Amniotic stem cell (primary cell): ENCODE measurements at places on chromosomes 5 and 9.
A peak's percentile ranks its signal among the peaks of the same experiment; 100 is the strongest.

DNA sequence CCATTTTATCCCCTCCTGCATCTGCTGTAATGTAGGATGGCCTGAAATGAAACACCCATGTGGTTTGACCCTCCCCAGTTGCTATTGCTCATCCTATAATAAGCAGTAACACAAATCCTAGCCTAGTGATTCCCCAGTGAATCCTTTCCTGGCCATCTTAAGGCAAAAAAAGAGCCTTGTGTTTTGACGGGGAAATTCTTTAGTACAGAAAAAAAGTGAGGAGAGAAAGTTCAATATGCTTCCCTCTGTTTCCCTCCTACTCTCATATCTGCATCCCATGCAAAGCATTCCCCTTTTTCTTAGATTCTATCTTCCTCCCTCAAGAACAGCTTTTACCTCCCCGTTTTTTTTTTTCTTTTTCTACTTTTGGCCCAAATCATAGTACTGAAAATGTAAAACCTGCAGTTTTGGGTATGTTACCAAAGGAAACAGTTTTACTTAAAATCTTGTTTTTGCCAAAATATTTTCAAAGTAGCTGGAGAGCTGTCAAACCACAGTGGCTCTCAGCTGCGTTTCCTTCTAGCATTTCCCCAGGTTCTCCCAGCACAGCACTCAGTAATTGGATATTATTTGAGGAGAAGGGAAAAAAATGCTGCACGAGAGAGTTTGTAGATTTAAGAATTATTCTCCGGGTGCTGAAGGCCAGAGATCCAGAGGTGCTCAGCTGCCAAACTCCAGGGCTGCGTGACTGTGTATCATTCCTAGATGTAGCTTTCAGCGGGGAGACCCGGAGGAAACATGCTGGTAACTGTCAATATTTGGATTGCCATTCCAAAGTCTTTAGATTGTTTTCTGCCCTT is 321.4 kb downstream of the NPR3 start:
- DNase-seq, result peak; percentile 19

GRCh38 chr5:148312153-148312552 is at the start of gene SPINK7:
TSS of gene SPINK7 (plus strand) at chr5:148312423. CDS start at chr5:148312484, 61 bp downstream.
- no peak for DNase-seq

DNA sequence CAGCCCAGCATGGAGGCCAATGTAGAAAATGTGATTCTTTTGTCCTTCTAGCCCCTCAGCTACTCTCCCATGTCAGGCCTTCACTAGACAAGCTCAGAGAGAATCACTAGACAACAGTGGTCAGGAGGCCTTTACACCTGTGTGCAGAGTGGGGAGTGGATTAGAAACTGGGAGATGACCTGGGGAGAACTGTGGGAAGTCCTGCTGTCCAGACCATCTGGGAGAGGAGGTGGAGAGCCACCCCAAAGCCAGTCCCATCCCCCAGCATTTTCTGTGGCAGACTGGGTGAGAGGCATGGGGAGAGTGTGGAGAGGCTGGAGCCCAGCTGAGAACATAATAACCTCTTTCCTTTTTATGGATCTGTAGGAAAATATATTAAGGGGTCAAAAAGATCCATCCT is 452.0 kb upstream of the DMAC1 start:
- DNase-seq, result no peak

DNA sequence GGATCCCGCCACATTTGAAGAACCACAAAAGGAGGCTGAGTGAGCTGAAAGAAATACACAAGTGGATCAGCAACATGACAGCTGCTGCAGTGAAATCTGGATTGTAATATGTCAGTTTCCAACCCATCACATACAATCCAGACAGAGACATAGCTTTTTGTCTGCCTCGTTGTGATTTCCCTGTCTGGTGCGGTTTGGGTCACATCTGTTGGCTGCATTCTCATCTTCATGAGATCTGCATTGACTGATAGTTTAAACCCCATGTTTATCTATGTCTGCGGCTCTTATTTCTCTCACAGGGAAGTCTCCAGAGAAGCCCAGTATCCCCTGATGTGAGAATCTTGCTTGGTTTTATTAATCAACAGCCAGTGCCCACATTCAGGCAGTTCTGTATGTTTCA is 403.1 kb upstream of the ZNF608 start:
- DNase-seq, result no peak

DNA sequence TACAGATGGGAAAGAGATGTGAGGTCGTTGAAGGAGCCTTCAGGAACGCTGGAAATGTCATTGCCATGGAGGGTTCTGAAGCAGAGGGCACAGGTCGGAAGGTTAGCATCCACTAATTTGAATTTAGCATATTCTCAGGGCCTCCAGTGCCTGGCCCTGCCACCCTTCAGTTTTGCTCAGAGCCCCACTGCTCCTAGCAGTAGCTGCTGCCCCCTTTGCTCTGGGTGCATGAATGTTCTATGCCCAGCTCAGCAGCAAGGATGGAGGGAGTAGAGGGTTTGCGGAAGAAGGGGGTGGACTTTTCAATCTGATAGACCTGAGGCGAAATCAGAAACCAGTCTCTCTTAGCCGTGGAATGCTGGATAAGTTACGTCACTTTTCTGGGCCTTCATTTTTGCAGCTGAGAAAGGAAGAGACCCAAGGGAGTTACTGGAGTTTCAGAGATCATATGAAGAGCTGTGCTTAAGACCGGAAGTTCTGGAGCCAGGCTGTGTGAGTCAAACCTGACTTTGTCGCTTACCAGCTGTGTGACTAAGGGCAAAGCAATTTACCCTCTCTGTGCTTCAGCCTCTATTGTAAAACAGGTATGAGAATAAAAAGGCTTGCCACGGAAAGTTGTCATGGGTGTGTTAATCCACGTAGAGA is 133.2 kb upstream of the PANK3 start:
- DNase-seq, result peak; percentile 91

DNA sequence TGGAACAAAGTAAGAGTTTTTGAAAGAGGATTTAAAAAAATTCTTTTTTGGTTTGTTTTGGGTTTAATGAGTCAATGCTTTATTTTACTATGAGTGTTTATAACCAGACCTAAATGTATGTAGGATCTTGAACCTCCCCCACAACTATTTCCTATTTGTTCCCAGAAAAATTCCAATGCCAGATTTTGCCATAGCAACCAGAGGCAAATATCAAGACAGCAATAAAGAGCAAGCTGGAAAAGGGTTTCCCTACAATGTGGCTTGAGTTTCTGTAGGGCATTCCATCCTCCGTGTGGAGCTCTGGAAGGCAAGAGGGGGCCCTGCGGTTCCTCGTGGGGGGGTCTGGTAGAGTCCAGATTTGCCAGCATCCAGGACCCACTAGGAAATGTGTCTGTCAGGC is 27.8 kb upstream of the GDNF start:
- DNase-seq, result no peak

GRCh38 chr9:27090231-27090630 is 18.8 kb upstream of the TEK start:
- DNase-seq, result no peak

GRCh38 chr9:38226491-38226951 is 157.5 kb upstream of the SHB start:
- DNase-seq, result no peak

- DNase-seq, result peak; percentile 52
These were observed 389.2 kb downstream of the MAT2B start for GRCh38 chr5:163894645-163895044.

GRCh38 chr9:79111653-79112052 is 460.1 kb upstream of the TLE4 start:
- DNase-seq, result no peak

DNA sequence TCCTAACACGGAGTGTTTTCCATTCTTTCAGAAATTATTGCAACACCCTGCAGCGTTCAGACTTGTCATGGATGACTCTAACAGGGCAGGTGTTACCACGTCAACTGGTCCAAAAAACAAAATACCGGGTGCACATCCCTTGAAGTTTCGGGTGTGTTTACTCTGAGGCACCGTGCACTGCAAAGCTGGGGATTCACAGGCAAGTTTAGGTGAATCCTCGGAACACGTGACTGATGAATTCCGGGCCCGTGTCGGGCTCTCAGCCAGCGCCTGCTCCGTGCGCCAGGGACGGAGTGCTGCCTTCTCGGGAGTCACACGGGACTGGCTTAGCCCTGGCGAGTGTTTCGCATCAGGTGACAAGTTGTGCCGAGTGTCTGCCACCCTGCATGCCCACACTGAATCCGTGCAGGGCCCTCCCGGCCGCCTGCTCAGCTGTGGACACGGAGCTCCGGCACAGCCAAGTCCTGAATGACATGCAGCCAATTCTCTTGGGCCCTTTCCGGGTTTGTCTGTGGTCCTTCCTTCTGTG is 66.0 kb upstream of the IRX4 start:
- no peak for DNase-seq

DNA sequence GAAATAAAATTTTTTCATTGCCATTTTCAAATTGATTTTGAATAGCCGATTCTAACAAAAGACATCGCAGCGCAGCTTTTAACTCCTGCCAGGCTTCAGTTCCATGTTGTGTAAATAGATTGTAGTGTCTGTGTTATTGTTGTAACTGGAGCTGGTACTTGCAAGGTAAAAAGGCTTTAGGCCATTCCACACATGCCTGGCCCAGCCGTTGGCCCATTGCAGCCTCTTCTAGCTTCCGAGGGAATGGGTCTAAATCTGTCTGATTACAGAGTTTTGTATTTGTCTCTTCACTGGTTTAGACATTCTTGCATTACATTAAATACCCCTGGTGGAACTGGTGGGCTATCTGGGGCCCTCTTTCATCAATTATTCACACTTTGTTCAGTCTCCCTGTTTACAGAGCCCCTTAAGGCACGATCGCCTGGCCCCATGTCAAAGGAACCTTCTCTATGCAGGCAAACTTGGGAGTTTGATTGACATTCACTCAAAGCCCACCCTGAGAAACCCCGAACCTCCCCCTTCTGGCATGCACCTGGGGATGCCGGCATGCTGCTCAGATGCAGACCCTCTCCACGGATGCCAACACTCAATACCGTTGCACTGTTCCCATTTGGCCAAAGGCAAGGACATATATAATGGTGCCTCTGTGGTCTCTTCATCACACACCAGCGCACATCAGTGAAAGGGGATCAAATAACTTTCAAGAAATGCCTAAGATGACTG is 281.7 kb upstream of the IRX2 start:
- no peak for DNase-seq

DNA sequence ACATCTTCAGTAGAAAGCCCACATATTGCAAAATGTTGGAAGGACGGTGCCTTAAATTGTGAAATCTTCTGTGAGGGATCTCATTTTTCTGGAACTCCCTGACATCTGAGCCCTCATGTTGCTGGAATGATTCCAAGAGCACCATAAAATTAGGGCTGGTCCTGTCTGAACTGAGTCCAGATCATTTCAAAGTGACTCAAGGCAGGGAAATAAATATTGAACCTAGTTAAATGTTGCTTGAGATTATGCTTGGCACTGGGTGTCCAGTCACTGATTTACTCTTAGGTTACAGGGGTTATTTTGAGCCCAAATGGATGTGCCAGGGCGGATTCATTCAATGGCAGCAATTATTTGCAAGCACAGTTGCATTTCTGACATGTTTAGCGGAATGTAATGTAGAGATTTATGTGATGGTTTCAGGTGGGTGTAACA is 437.0 kb downstream of the PIK3R1 start:
- DNase-seq, result no peak

GRCh38 chr9:7783635-7784063 is 15.9 kb downstream of the DMAC1 start:
- no peak for DNase-seq

DNA sequence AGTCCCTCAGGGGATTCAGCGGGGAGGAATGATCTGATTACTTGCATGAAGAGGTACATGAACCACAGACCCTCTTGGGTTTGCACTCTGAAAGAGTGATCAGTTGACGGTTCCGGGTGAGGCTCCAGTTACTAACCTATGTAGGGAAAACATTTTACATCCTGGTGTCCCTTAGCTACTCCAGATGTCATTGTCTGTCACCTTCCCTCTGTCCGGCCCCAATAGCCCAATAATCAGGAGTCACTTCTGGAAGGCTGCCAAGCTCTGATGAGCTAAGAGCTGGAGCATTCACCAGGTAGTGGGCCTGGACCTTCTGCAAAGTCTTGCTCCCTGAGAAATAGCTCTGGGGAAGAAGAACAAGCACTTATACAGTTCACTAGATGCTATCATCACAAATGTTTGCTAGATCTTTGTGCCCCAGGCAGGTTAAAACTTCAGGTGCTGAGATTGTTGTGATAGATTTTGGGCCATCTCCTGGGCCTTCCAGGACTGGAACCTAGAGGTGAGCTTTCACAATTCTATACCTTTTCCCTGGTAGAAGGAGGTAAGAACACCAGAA is 64.5 kb downstream of the ENTREP1 start:
- no peak for DNase-seq

DNA sequence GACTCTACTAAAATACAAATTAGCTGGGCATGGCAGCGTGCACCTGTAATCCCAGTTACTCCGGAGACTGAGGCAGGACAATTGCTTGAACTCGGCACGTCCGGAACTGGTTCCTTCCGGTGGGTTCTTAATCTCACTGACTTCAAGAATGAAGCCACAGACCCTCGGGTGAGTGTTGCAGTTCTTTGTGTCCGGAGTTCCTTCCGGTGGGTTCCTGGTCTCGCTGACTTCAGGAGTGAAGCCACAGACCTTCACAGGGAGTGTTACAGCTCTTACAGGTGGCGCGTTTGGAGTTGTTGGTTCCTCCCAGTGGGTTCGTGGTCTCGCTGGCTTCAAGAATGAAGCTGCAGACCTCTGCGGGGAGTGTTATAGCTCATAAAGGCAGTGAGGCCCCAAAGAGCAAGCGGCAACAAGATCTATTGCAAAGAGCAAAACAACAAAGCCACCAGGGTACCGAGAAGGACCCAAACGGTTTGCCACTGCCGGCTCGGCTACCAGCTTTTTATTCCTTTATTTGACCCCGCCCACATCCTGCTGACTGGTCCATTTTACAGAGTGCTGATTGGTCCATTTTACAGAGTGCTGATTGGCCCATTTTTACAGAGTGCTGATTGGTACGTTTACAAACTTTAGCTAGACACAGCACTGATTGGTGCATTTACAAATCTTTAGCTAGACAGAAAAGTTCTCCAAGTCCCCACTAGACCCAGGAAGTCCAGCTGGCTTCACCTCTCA is 28.6 kb upstream of the SLC6A19 start:
- no peak for DNase-seq

DNA sequence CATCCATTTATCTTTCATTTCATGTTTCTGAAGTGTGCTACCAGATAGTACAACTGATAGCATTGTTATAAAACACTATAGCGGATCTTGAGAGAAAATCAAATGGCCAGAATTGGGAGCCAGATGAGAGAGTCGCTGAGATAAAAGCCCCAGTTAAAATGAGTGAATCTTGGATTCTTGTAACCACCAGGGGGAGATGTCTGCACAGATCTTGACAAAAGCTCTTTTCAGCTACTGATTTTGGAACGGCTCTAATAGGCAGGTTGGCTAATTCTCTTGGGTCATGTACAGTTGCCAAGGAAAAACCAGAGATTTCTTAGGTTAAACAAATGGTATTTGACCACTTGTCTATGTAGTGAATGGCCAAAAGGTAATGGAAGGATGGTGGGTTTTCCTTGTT is 21.7 kb downstream of the F2RL2 start:
- DNase-seq, result peak; percentile 74

DNA sequence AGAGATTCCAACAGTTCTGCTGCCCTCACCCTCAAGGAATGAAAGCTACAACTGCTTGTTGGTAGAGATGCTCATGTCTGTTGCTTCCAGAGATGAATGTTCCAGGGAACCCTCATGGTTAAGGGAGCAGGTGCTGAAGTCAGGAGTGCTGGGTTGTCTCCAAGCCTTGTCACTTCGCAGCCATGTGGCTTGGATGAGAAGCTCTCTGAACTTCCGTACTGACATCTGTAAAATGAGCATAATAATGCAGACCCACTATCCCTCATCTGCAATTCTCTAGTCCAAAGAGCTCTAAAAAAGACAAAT is 133.3 kb upstream of the ADRA1B start:
- no peak for DNase-seq
